Activated T-cell treated with anti-CD3 and anti-CD28 coated beads, Interleukin-2, amount 50 U/mL, for 24 hours (primary cell): ENCODE measurements at places on chromosomes 2 and 18.

GRCh38 chr2:155583674-155584195 lies 748.8 kb downstream of the NR4A2 start:
- DNase-seq: no peak

- no peak for DNase-seq
Observed at GRCh38 chr2:71746946-71747501, 293.7 kb downstream of the DYSF start.

GRCh38 chr18:76948345-76948744 lies 126.0 kb downstream of the ZNF236 start:
- DNase-seq: no peak

- peak; percentile 38 for DNase-seq
Observed at GRCh38 chr18:75455249-75456198, 28.0 kb upstream of the SMIM21 start.

- DNase-seq: no peak
Observed at GRCh38 chr2:45138904-45139303, 129.7 kb upstream of the SIX2 start.

- no peak for DNase-seq
Observed at GRCh38 chr18:31595121-31595771, 3.6 kb downstream of the TTR start.

- no peak for DNase-seq
Observed at GRCh38 chr2:61006486-61007105, 10.9 kb upstream of the PEX13 start.
